ENCODE measurements at places on chromosomes 3 and 15.
A peak's percentile ranks its signal among the peaks of the same experiment; 100 is the strongest.

DNA sequence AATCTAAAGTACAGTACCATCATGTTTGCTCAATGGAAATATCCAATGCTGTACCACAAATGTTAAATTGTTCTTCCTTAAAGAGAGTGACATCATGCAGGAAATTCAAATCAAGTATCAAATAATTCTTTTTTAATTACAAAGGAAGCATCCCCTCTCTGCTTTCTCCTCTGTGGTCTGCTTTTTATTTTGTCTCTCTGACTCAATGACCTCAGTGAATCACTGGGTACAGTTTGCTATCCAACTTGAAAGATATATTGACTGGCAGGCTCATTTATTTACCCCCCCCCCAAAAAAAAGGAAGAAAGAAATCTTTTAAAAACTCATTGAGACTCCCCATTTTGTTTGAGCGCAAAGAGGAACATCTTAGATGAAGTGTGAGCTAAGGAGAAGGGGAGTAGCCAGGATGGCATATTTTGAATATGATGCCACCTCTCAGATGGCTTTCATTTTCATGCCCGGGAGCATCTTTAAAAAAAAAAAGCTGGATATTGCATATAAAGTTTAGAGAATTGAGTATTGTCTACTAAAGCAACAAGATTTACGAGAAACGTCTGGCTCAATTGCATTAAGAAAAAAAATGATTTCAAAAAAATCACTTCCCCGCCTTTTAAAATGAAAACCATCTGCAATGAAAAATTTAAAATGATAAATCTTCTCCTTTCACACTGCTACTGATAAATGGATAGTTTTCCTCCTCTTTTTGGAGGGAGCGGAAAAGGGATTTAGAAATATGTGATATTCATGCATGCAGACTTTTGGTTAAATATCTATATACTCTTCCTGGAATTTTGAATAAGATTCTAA lies 307.1 kb upstream of the DPH6 start:
- no peak for DNase-seq

DNA sequence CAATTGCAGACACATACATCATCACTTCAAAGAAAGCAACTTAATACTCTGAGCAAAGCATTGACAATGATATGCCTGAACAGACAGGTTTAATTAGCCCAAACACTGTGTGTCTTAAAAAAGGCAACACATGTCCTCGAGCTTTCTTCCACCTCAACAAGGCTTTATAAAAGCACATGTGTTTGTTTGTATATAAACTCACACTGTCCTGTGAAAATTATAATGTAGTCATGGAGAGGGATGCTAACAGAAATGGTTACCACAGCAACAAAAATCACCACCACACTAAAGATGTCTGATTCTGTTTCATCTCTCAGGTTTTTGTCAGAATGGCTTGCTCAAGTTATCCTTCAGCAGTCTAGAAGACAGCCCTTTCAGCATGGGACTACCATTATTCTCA lies 314.7 kb downstream of the MAGI1 start:
- DNase-seq = no peak

GRCh38 chr15:39942753-39943150 lies 8.8 kb downstream of the EIF2AK4 start:
- no peak for DNase-seq

- DNase-seq = no peak
Measured at GRCh38 chr3:78645628-78646310, 1122.0 kb downstream of the ROBO1 start.

GRCh38 chr15:71526060-71526820 lies 284.1 kb upstream of the NR2E3 start:
- no peak for DNase-seq

DNA sequence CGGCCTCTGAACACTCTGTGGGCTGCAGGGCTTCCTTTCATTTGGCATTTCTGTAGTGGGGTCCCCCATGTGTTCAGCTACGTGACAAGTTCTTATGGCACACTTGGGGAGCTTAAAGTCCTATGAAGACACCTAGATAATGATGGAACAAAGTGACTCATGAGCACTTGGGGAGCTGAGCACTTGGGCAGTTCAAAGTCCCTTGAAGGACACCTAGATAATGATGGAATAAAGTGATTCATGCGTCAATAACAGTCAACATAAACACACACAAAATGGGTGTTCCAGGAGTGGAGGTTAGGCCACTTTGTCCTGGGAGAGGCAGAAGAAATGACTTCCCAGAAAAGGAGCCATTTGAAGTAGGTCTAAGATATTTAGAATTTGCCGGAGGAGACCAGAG lies 66.6 kb downstream of the LDHAL6B start:
- no peak for DNase-seq

DNA sequence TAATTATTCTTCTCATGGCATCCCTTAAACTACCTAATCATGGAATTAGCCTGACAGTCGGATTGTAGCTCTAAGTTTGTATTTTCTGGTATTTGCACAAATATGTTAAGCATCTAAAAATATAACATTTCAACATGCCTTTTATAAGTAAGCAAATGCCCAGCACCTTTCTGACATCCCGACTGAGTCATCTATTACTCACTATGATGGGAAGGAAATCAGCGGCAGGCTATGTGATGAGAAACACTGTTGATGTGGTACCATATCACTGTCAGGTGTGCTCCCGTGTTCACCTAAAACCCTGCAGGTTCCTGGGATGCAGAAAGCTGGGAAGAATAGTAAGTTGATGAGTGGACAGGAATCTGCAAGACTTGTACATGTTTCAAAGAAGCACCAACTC lies 367.8 kb upstream of the IL12A start:
- DNase-seq = no peak

DNA sequence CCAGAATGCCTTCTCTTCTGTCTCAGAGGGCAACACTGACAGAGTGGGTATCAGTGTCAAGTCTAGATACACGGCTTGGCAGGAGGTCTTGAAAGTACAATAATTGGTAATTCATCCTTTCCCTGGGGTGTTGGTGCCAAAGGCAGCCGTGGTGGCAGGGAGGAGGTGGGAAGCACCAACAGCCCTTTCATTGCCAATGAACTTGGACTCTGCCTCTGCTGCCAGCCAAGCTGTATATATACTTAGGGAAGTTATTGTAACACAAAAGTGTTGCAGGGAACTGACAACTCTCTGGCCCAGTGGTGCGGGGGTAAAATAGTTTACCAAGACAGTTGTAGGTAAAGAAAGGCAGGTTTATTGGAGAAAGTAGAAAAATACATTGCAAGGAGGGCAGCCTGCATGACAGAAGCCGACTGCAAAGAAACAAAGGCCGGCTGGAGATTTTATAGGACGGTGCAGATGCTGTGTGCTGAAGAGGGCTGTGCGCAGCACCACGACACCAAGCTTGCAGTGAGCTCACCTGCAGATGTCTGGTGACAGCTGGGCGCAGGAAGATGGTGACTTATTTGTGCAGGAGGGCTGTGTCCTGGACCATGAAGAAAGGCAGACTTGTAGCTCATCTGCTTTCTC lies 4.0 kb upstream of the FAM3D start:
- DNase-seq = peak; percentile 62

DNA sequence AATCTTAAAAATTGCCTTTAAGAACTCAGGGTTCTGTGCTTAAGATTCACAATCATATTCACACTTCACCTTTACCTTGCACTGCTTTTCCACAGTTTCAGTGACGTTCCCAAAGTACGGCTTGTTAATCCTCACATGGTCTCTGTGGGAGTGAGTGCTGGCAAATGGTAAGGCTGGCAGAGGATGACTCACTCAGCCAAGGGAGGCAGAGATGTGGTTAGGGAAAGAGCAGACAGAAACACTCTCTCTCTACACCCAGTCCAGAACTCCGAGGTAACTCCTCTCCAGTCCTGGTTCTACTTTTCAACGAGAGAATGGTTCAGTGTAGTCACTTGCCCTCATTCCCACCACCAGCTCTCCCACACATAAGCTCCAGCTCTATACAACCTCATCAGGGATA lies 33.1 kb downstream of the RASGRP1 start:
- no peak for DNase-seq

GRCh38 chr3:2568156-2568555 lies 469.5 kb downstream of the CNTN4 start:
- no peak for DNase-seq

GRCh38 chr15:68683026-68683425 lies 104.2 kb downstream of the CORO2B start:
- peak; percentile 30 for DNase-seq

- DNase-seq = peak; percentile 98
Measured at GRCh38 chr3:4978204-4978965, 852 bp upstream of the BHLHE40 start.

DNA sequence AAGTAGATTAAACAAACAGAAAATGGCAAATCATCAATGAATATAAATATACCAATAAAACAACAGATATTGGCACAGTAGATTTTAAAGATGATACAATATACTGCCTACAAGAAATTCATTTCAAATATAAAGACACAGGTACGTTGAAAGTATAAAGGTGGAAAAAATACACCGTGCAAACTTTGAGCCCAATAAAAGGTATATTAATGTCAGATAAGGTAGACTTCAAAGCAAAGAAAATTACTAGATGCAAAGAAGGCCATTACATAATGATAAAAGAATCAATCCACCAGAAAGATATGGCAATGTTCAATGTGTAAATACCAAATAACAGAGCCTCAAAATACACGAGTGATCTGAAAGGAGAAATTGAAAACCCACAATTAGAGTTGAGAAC lies 34.3 kb upstream of the VIPR1 start:
- DNase-seq = no peak

DNA sequence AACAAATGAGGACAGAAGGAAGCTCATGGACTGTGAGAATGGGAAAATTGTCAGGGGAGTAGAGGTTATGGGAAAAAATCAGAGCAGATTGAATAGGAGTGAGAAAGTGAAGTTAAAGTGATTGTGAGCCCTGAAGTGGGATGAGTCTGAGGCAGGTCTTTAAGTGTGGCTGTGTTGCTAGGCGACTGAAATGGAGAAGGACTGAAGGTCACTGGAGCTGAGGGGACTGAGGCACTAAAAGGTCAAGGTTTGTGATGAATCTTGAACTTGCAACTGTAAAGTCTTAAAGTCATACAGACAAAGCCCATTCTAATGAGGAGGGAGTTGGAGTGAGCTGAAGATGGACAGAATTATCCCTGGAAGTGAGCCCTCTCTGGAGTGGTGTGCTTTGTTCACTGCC lies 518.9 kb downstream of the TUSC7 start:
- DNase-seq = no peak

DNA sequence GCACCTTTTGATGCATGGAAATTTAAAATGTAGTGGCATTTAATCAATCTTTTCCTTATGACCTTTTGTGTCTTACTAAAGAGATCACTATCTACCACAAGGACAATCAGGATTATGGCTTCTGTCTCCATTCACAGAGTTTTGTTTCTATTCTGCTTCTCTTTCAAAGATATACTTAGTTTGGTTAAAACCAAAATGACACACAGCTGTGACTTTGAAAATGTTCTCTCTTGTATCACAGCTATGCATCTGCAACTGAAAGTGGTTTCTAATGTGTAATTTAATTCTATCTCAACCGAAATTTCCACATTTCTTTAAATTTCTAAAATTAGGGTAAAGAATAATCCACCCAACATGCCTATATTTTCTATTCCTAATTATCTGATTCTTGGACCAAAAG lies 27.7 kb downstream of the HLTF start:
- DNase-seq = no peak
